Subcutaneous adipose tissue (tissue), 4 donors: ENCODE measurements at places on chromosomes 1 and 21. TPM values are rescaled to one million over a fixed set of nuclear protein-coding genes. Genes with fewer than 3 reads are reported as not detected.

Gene RNU1-4
- total RNA-seq = under 0.01 TPM

Gene NBPF12
- 12.1 TPM for total RNA-seq

Gene UQCRH
- 496 TPM for total RNA-seq

Gene P3H1
- 22.0 TPM for total RNA-seq

Gene S100A11
- 200 TPM for total RNA-seq

Gene CNIH3
- 2.0 TPM for total RNA-seq

Gene VSIG8
- not detected for total RNA-seq

Gene TGFBR3
- total RNA-seq = 277 TPM

Gene SLAMF6
- total RNA-seq = 0.65 TPM

Gene BARHL2
- not detected for total RNA-seq

Gene FCRL3
- 0.44 TPM for total RNA-seq

Gene RIIAD1
- total RNA-seq = not detected

Gene HENMT1
- 8.7 TPM for total RNA-seq
